ENCODE measurements at places on chromosomes 6 and 20.

DNA sequence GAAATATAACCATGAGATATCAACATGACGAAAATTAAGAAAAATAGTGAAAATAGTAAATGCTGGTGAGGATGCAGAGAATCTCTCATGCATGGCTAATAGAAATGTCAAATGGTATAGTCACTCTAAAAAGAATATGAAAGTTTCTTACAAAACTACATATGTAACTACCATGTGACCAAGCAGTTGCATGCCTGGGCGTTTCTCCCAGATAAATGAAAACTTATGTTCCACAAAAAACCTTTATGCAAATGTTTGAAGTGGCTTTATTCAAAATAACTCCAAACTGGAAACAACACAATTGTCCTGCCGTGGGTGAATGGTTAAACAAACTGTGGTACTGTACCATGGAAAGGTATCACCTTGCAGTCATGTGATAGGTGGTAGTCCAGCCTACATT lies 112.4 kb downstream of the HDGFL1 start:
- DNase-seq = no peak

GRCh38 chr6:38799529-38800184 lies 84.5 kb downstream of the DNAH8 start:
- no peak for DNase-seq

- no peak for DNase-seq
Observed at GRCh38 chr6:151307501-151307900, 67.7 kb downstream of the AKAP12 start.

GRCh38 chr6:50742161-50742560 lies 28.8 kb downstream of the TFAP2D start:
- DNase-seq = no peak

GRCh38 chr6:7048894-7049293 lies 58.9 kb upstream of the RREB1 start:
- DNase-seq = no peak

DNA sequence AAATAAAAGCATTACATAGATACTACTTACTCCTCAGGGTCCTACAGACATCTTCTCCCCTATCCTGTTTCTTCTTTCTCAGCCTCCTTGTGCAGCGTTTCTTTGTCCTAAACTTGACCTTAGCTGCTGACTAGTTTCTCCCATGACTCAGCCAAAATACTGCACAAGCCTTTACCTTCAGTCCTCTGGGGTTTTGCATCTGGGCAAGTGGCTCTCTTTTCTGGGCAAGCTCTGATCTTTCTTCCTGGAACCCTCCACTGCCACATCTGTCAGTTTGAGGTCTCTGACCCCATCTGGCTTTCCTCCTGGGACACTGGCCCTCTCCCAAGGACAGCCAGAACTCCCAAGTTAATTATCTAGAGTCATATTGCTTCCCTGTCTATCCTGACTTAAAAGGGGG lies 838.4 kb downstream of the DHX35 start:
- DNase-seq = no peak
